ENCODE measurements at places on chromosomes 2 and 18.

DNA sequence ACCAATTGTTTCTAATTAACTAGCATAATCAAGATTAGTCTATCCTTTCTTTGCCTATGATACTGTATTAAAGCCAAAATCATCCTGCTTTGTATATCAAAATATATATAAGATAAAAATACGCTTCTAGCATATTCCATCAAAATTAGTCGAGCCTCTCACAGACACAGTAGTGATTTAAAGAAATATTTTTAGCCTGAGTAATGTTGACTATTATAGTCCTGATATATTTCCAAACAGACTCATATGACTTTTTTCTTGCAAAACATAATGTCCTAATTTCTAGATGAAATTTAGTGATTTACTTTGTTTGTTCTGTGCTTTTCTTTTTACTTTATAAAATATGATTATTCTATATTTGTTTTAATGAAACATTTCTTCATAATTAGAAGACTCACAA, 30.9 kb downstream of the FAP start:
- DNase-seq: no peak

DNA sequence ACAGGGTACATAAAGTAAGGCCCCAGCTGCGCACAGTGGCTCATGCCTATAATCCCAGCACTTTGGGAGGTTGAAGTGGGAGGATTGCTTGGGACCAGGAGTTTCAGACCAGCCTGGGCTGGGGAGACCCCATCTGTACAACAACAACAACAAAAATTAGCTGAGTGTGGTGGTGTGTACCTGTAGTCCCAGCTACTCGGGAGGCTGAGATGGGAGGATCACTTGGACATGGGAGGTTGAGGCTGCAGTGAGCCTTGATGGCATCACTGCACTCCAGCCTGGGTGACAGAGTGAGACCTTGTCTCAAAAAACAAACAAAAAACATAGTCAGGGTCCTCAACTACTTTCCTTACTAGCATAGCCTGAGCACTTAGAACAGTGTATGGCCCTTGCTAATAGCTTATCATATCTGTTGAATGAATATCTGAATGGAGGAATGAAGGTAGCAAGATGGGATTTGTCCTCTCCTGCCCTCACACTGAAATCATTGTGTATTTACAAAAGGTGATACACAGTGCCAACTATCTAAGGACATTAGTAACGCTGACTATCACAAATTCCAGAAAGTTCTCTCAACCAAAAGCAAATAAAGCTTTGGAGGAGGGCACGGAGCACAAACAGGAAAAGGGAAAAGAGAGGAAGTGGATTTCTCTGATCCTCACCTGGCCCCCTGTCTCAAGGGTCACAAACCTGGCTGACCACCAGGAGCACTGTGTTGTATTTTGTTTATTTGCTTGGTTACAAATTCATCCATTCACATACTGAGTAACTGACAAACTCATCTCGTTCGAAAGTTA, 38.1 kb downstream of the L3MBTL4 start:
- no peak for DNase-seq

DNA sequence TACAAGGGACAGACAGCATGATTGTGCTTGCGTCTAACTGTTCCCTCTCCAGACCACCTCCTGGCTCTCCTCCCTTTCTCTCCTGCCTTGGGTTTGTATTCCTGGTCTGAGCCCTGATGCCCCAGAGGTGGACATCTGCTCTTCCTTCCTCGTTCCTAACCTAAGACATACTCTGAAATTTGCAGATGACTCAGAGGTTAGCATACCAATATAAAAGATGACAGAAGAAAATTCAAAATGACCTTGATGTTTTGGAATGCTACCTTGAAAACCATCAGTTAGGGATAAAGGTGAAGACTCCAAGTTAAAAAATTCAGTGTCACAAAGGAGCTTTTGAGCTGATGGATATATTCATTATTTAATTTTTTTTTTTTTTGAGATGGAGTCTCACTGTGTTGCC, 12.9 kb downstream of the SMYD1 start:
- no peak for DNase-seq

DNA sequence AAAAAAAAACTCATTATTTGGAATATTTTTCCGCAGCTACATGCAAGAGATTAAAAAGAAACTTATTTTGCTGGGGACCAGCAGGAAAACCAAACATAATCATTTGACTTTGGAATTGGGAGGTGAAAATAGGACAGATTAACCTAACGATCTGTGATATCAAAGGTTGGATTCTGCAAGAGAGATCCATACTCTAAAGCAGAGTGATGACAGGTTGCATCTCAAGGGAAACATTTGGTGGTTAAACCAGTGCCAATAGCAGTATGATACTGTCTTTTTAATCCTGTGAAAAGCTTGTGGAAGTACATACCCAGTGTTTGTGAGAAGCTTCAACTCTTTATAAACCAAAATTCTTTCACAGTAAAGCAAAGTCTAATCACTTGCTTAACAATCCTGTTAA, 5.3 kb upstream of the IKZF2 start:
- no peak for DNase-seq

DNA sequence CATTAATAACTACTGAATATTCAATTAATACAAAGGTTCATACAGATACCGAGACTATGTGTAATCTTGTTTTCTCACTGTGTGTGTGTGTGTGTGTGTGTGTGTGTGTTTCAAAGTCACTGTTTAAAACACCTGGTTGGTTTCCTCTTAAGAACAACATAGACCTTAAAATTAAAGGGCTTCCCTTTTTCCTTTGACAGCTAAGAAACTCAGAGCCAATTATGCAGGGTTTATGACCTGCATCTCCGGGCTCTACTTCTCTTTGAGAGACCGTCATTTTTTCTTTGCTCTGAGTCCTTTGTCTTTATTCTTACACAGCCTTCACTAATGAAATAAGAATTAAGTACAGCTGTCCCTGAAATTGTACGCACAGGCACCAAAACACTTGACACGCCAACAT, 145.6 kb downstream of the HDAC4 start:
- DNase-seq: no peak

GRCh38 chr18:2146754-2147153, 424.6 kb downstream of the METTL4 start:
- no peak for DNase-seq

Measured in CD8-positive, alpha-beta memory T cell (primary cell).